ENCODE measurements at places on chromosomes 7 and 10. TPM values are rescaled to one million over a fixed set of nuclear protein-coding genes. Genes with fewer than 3 reads are reported as not detected.

- no peak for DNase-seq
These were observed 109.1 kb upstream of the INHBA start for GRCh38 chr7:41811941-41812340.

The EPO gene
- 0.24 TPM for polyA plus RNA-seq

DNA sequence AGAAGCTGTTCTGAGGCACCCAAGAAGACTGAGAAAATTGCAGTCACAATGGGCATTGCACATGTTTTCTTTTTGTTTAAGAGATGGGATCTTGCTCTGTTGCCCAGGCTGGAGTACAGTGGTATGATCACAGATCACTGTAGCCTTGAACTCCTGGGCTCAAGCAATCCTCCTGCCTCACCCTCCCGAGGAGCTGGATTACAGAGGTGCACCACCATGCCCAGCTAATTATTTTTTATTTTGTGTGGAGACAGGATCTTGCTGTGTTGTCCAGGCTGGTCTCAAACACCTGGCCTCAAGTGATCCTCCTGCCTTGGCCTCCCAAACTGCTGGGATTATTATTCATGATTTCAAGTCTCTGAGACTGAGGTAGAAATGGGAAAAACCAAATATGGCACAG, 168.7 kb downstream of the PIP4K2A start:
- no peak for DNase-seq

- DNase-seq, result peak; percentile 80
These were observed 20.5 kb upstream of the COL1A2 start for GRCh38 chr7:94374231-94374630.

The HDAC9 gene
- polyA plus RNA-seq, result 12.1 TPM

The CPA2 gene
- polyA plus RNA-seq, result 0.21 TPM

GRCh38 chr7:139232904-139233303, 1.9 kb downstream of the UBN2 start:
- DNase-seq, result no peak

DNA sequence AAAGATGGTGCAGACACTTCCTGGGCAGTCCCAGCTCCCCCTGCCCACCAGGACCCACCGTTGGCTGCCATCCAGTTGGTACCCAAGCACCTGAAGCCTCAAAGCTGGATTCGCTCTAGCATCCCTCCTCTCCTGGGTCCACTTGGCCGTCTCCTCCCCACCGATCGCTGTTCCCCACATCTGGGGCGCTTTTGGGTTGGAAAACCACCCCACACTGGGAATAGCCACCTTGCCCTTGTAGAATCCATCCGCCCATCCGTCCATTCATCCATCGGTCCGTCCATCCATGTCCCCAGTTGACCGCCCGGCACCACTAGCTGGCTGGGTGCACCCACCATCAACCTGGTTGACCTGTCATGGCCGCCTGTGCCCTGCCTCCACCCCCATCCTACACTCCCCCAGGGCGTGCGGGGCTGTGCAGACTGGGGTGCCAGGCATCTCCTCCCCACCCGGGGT, 14.5 kb upstream of the LIMK1 start:
- DNase-seq, result no peak

- DNase-seq, result peak; percentile 73
These were observed 3.2 kb downstream of the SFMBT2 start for GRCh38 chr10:7407368-7408290.

DNA sequence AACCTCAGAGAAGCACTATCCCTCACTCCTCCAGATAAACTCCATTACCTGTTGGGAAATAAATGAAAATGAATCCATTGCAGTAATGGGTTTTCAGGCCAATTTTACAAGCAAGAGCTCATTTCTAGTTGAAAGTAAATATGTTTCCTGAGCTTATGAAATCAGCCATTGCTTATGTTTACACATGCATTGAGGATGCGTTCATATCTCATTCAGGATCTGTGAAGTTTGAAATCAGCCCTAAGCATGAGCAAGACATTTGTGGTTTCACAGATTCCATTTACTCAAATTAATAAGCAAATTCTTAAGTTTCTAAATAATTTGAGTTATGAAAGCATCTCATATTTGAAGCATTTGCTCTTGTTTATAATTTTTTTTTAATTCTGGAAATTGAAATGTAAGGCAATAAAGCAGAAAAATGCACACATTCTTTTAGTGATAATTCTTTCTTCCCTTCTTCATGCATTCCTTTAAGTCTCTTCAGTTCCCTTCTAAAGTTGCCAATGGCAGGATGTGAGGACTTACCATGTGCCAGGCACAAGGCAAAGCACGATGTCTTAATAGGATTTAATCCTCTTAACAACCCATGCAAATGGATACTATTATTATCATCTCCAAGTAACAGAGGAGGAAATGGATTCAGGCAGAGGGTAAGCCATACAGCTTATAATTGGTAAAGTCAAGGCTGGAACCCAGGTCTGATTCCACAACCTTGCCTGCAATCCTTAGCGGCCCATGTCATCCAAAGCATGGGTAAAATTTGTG, 35.0 kb upstream of the CTTNBP2 start:
- DNase-seq, result no peak

GRCh38 chr7:2247141-2247995, 5.3 kb downstream of the NUDT1 start:
- DNase-seq, result no peak

- no peak for DNase-seq
These were observed 583.5 kb downstream of the SDK1 start for GRCh38 chr7:3884543-3884942.

GRCh38 chr7:27585781-27586447, 76.8 kb downstream of the HIBADH start:
- no peak for DNase-seq

GRCh38 chr7:47818796-47819606, 129.3 kb downstream of the PKD1L1 start:
- DNase-seq, result peak; percentile 65

- DNase-seq, result no peak
These were observed 44.7 kb downstream of the ABLIM1 start for GRCh38 chr10:114613237-114613979.

The PILRA gene
- 6.3 TPM for polyA plus RNA-seq

DNA sequence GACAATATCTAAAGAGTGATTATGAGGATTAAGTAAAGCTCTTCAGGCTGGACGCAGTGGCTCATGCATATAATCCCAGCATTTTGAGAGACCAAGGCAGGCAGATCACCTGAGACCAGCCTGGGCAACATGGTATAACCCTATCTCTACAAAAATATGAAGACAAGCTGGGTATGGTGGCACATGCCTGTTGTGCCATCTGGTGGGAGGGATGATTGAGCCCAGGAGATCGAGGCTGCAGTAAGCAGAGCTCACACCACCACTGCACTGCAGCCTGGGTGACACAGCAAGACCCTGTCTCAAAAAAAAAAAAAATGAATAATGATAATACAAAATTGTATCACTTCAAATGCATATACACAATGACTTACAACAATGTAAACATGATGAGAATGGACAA, 195.6 kb upstream of the AUTS2 start:
- no peak for DNase-seq

The SPACDR gene
- 4.0 TPM for polyA plus RNA-seq

The SLC26A5 gene
- 1.4 TPM for polyA plus RNA-seq

The SLC16A9 gene
- polyA plus RNA-seq, result 46.1 TPM

DNA sequence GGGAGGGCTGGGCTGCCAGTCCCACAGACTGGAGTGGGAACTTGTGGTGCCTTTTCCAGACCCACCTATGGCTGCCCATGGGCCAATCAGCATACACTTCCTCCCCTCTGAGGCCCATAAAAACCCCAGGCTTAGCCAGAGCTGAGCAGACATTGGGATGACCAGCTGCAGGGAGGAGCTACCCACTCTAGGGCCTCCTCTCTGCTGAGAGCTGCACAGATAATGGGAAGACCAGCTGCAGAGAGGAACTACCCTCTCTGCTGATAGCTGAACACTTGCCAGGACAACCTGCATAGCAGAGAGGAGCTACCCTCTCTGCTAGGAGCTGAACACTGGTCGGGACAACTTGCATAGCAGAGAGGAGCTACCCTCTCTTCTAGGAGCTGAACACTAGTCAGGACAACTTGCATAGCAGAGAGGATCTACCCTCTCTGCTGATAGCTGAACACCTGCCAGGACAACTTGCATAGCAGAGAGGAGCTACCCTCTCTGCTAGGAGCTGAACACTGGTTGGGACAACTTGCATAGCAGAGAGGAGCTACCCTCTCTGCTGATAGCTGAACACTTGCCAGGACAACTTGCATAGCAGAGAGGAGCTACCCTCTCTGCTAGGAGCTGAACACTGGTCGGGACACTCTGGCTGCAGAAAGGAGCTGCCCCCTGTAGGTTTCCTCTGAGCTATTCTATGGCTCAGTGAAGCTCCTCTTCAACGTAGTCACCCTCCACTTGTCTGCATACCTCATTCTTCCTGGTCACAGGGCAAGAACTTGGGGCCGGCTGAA, 88.3 kb upstream of the CACUL1 start:
- no peak for DNase-seq

The SLC13A4 gene
- polyA plus RNA-seq, result 5.9 TPM

- DNase-seq, result no peak
These were observed 90.3 kb downstream of the MMRN2 start for GRCh38 chr10:86867149-86867548.

The UBN2 gene
- 13.5 TPM for polyA plus RNA-seq

The LEP gene
- polyA plus RNA-seq, result 0.07 TPM

DNA sequence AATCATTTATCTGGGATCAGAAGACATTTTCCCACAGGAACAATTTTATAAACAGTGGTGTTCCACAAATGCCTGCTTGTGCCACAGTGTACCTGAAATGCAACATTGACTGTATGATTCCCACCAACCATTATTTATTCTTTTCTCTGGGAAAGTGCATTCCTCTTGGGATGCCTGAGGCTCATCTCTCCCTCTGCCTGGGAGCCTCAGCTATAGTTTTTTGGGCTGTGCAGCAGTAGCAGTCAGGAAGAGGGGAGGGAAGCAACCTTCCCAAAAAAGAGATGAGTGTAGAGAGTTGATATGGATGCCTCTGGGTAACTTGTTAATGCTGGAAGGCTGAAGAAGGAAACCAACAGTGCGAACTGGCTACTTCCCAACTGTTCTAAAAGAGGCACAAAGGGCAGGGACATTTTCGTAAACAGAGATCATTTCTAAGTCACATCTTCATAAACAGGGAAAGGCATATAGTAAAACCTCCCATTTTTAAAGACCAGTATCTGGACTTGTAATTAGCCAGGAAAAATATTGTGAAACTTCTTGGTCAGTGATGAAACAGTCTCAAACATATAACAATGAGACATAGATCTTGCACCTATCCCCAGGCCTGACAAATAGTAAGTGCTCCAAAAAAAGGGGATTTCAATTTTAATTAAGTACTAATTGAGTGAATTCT, 1.4 kb upstream of the CALD1 start:
- DNase-seq, result no peak

GRCh38 chr10:123624086-123624485, 42.1 kb upstream of the GPR26 start:
- DNase-seq, result no peak

The TWIST1 gene
- polyA plus RNA-seq, result 0.46 TPM

GRCh38 chr7:37028909-37029440, 304.7 kb upstream of the AOAH start:
- DNase-seq, result no peak

- no peak for DNase-seq
These were observed 115.7 kb upstream of the CNTNAP2 start for GRCh38 chr7:146000882-146001281.

The TES gene
- 71.9 TPM for polyA plus RNA-seq

GRCh38 chr10:80168679-80169380, 36.3 kb downstream of the PLAC9 start:
- no peak for DNase-seq

All from right lung (tissue), 10 donors.